Activated naive CD8-positive, alpha-beta T cell treated with anti-CD3 and anti-CD28 coated beads, Interleukin-2, amount 10 ng/mL, durations not matched to agents 7 days and 5 days (primary cell): ENCODE measurements at places on chromosomes 5 and 9. TPM values are rescaled to one million over a fixed set of nuclear protein-coding genes. Genes with fewer than 3 reads are reported as not detected.
A peak's percentile ranks its signal among the peaks of the same experiment; 100 is the strongest.

DNA sequence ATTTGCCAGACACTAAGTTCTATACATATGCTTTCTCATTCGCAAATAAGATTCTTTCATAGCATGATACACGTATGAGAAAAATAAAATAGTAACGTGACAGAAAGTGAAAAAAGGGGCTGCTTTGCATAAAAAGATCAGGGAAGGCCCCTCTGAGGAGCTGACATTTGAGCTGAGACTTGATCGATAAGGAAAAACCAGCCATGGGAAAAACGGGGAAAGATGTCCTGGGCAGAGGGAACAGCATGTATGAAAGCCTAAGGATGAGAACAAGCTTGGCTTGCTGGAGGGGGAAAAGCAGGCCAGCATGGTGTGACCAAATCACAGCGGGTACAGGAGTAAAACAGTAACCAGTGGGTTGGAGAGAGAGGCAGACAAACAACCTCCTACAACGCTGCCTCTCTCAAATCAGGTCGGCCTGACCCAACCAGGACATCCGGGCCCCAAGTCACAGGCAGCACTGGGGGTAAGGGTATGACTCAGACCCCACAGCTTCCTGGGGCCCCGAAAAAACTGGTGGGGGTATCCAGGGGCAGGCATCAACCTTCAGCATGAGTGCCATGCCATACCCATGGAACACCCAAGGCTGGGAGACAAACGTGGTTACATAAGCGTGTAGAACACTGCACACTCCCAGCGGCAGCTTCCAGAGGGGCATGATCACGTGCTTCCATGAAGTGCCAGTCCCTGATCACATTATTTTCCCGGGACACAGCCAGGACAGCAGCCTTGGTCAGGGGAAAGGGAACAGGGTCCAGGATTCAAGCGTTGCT is 2.2 kb downstream of the TNIP1 start:
- DNase-seq: peak; percentile 60

DNA sequence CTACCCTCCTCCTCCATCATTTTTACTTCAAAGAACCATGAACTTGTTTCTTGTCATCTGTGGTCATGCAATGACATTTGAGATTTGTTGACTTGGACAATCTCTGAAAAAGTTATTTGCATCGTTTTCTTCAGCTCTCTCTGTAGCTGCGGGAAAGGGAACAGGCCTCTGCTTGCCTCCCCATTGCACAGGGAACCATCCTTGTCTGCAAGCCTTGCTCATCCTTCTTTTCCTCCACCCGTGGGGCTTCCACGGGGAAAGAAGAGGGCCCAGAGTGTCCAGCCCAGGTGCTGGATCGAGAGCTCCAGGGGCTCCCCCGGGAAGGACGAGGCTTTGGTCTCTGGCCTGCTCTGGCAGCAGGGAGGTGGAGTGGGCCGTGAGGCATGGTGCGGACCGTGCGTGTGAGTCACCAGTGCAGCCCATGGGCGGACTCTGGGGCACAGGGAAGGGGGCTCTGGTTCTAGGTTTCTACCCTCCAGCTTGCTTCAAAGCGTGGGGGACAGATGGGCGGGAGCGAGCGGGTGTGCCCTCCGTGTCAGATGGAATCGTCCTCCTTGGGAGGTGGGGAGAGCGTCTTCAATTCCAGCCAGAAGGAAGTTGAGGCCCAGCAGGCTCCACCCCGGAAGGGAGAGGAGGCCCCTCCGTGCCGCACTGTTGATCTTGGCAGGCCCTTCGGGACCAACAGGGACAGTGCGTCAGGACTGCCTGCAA is 6.0 kb upstream of the IRX4 start:
- DNase-seq: no peak

GRCh38 chr9:131477367-131477766 is 25.4 kb upstream of the POMT1 start:
- no peak for DNase-seq

DNA sequence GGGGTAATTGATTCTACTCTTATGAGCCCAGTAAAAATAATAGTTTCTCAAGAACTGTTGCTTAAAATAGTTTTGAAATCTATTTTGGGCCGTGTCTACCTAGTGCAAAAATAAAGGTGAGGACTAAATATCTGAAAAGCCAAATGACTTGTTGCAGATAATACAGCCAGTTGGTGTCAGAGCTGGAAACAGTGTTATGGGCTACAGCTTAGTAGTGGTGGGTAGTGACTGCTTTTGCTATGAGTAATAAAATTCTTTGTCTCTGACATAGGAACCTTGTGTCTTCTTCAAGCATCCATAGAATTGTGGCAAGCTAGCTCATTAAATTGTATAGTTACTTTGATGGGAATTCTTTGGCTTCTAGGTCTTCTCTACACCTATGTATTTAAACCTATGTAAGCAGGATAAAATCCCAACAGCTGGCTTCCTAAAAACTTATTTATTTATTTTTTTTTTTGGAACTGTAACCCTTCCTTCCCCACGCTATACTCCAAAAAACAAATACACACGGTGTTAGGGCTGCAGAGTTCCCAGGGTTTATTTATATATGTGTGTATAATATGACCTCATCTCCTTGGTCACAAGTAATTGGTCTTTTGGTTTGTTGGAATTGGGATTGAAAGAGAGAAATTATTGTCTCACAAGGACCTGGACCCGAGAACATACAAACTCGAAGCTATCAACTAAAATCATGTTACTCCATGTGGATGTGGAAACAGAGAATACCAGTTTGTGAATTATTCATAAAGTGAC is 138.0 kb downstream of the NUDT12 start:
- DNase-seq: no peak

GRCh38 chr5:165457859-165458481 is 1952.6 kb downstream of the MAT2B start:
- no peak for DNase-seq

- peak; percentile 9 for DNase-seq
These were observed 53.9 kb downstream of the BARX1 start for GRCh38 chr9:93900971-93901861.

The SH3TC2 gene
- not detected for total RNA-seq

The SLC22A4 gene
- total RNA-seq: 0.14 TPM

The LCN1 gene
- total RNA-seq: not detected

DNA sequence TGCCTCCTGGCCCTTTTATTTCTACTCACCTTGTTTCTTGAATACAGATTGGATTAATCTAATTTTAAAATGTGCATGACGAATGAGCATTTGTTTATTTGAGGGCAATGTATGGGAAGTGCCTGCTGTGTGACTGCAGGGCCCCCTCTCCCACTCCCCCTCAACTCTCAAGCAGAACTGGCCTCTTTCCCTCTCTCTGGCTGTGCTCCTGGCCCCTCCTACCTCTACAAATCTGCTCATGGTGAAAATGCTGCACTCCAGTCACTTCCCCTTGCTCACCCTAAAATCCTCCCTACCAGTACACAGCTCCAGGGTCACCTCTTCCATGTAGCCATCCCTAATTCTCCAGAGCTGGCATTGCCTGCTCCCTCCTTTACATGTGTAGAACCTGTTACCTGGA is 17.2 kb upstream of the NDST1 start:
- DNase-seq: no peak

The TXNDC15 gene
- total RNA-seq: 41.1 TPM

The SCGB3A2 gene
- total RNA-seq: not detected

DNA sequence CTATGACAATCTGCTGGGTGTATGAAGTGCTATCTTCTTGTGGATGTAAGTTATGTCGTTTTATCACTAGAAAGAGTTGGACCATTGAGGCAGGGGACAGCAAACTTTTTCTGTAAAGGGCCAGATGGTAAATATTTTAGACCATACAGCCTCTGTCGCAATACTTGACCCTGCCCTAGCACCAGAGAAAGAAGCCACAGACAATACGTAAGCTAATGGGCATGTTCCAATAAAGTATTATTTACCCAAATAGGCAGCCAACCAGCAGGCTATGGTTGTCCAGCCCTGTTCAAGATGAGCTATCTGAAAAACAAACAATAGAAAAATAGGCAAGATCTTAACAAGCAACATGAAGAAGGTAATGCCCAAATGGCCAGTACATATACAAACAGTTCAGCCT is 36.4 kb downstream of the MTX3 start:
- no peak for DNase-seq

DNA sequence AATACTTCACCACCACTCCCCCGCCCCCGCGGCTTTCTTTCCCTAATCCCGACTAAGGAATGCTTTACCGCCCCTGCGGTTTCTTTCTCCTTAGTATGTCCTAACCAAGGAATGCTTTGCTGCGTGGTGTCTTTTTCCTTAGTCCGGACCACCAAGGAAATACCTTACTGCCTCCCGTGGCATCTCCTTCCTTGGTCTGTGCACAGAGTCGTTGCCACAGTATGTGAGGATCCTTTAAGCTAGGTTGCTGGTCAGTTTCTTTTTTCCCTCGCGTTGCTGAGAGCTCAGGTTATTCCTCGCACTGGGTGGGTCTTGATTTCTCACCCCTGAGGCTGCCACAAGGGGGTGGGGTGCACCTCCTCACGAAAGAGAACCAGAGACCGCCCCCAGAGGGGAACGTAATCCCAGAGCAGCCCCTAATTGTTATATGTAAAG is 309.4 kb downstream of the NR3C1 start:
- no peak for DNase-seq

DNA sequence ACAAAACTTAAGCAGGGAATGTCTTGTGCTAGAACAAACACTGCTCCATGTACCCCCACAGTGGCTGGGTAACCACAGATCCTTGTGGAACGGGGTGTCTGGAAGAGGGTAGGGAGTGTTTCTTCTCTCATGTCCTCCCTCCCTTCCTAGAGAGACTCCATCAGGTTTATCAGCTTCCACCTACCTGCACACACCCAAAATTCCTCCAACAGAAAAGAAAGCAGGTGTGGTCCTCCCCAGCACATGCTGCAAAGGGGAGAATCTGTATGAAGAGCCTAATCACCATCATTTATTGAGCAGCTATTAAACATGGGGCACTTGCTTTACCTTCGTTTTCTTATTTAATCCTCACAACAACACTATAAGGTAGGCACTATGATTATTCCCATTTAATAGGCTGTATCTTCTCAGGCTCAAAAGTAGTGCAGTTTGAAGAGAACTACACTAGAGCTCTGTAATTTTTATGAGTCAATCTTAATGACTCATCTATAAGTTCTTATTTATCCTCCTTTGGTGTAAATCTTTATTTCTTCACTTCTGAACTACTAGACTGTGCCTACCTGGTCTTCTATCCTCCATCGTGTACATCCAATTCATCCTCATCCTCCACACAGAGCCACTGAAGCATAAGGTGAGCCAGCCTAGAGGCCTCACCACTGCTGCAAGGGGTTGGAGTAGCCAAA is 31.6 kb downstream of the C9orf40 start:
- no peak for DNase-seq

GRCh38 chr5:181039471-181039870 is 595 bp upstream of the BTNL9 start:
- DNase-seq: no peak

The RPP25L gene
- 29.3 TPM for total RNA-seq

The PCDHB5 gene
- total RNA-seq: not detected

GRCh38 chr5:9166202-9167112 is 379.4 kb downstream of the SEMA5A start:
- no peak for DNase-seq

The PTPRD gene
- not detected for total RNA-seq

The IL9 gene
- total RNA-seq: not detected

- DNase-seq: no peak
These were observed 302.6 kb downstream of the KIF4B start for GRCh38 chr5:155316070-155316714.

The COL15A1 gene
- total RNA-seq: 0.42 TPM

The TCF7 gene
- 315 TPM for total RNA-seq

GRCh38 chr5:77306531-77306930 is 96.1 kb downstream of the PDE8B start:
- no peak for DNase-seq

- DNase-seq: no peak
These were observed 23.3 kb downstream of the KCNV2 start for GRCh38 chr9:2740616-2741015.

- no peak for DNase-seq
These were observed 161.8 kb upstream of the IRX2 start for GRCh38 chr5:2913281-2913680.

The TAL2 gene
- total RNA-seq: not detected

- DNase-seq: no peak
These were observed 26.4 kb upstream of the F2R start for GRCh38 chr5:76689321-76690036.

DNA sequence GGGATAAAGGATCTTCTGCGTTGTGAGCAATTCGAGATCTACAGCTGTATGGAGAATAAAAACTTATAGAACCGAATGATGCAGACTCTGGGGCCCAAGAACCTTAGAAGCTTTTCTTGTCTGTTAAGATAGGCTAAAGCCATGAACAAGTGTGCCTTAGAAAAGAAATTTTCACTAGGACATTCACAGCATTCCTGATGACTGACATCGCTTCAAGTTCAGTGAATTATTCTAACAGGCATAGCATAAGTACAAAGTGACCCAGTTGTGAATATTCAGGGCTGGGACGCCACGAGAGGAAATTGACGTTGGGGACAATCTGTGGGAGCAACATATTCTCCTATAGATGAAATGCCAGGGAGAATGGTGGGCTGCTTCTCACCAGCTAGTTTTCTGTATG is 32.0 kb upstream of the PANK3 start:
- DNase-seq: no peak

- no peak for DNase-seq
These were observed 9.0 kb downstream of the TOR1B start for GRCh38 chr9:129811967-129812363.

GRCh38 chr9:38333047-38333446 is 59.5 kb upstream of the ALDH1B1 start:
- no peak for DNase-seq

- DNase-seq: no peak
These were observed 102.7 kb downstream of the GALNT10 start for GRCh38 chr5:154293219-154293618.

The CDC20B gene
- 0.28 TPM for total RNA-seq

The NUTM2F gene
- total RNA-seq: not detected

- DNase-seq: no peak
These were observed 8.4 kb downstream of the SLC36A3 start for GRCh38 chr5:151295138-151295537.

DNA sequence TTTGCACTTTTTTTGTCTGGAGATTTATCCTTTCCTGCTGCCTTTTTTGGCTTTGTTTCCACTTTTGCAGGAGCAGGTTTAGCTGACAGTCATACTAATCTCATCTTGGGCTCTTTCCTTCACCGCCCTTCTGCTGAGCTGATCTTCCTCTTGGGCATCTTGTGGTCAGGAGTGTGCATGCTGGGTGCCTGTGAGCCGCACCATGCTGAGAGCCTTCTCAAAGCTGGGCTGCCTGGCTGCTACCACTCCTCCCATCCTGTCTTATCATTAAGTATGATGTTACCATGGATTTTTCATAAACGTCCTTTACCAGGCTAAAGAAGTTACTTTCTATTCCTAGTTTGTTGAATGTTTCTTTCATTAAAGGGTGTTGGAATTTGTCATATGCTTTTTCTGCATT is 49.5 kb upstream of the MCCC2 start:
- DNase-seq: no peak

- no peak for DNase-seq
These were observed 25.6 kb upstream of the SMC2 start for GRCh38 chr9:104068546-104068945.

The TSPAN17 gene
- 40.7 TPM for total RNA-seq

The F2RL1 gene
- 3.4 TPM for total RNA-seq

The MYMK gene
- total RNA-seq: not detected

GRCh38 chr9:37251452-37251851 is 131.1 kb downstream of the ZCCHC7 start:
- DNase-seq: no peak

- DNase-seq: no peak
These were observed 702.1 kb downstream of the SEMA5A start for GRCh38 chr5:8843771-8844170.

The CCDC183 gene
- 1.7 TPM for total RNA-seq
